Caco-2 (cell line): ENCODE measurements at places on chromosomes 4 and X. TPM values are rescaled to one million over a fixed set of nuclear protein-coding genes. Genes with fewer than 3 reads are reported as not detected.
A peak's percentile ranks its signal among the peaks of the same experiment; 100 is the strongest.

DNA sequence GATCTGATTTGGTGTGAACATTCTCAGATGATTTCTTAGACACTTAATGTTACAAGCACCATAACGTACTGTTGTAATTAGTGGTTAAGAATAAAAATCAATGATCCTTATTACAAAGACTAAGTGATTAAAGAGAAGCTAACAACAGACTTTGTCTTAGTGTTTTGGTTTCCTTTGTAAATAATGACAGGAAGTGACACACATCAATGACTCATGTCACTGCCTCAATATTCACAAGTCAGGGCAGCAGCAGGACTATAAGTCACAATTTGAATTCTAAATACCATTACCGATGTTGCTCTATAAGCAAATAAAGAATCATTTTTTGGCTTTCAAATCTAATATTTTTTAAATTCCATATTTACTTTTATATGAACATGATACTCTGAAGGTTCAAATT is 115.8 kb upstream of the FAT4 start:
- no peak for DNase-seq
- H3K27ac ChIP-seq: no peak overlapping the region

PAGE2B gene
- not detected in 2 replicates for total RNA-seq

GRCh38 chr4:100805538-100805937 is 287.7 kb upstream of the EMCN start:
- H3K36me3 ChIP-seq: no peaks in the 10 kb centered on the region
- no peaks in the 10 kb centered on the region for H3K4me1 ChIP-seq
- no peak overlapping the region for H3K27ac ChIP-seq

DNA sequence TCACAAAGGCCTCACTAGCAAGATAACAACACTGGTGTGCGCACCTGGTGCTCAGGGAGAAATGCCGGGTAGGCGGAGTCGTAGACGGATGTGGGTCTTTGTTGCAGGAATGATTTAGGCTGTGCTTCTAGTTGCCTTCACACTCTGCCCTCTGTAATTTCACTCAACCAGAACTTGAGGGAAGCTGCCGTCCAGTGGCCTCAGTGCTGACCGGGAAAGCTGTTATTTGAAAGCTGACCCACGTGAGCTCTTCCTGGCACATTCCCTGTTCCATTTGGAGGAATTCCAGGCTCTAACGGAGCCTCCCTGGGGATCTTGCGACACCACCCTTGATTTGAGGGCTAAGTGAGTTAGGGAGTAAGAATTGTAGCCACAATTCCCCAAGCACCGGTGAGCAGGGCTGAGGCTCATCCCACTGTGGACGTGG is 15.9 kb downstream of the SH3TC1 start:
- H3K36me3 ChIP-seq: no peaks in the 10 kb centered on the region; the same call in 1 of the 2 replicates
- no peak overlapping the region for H3K27ac ChIP-seq
- DNase-seq: no peak
- no peak overlapping the region for H3K4me3 ChIP-seq

DNA sequence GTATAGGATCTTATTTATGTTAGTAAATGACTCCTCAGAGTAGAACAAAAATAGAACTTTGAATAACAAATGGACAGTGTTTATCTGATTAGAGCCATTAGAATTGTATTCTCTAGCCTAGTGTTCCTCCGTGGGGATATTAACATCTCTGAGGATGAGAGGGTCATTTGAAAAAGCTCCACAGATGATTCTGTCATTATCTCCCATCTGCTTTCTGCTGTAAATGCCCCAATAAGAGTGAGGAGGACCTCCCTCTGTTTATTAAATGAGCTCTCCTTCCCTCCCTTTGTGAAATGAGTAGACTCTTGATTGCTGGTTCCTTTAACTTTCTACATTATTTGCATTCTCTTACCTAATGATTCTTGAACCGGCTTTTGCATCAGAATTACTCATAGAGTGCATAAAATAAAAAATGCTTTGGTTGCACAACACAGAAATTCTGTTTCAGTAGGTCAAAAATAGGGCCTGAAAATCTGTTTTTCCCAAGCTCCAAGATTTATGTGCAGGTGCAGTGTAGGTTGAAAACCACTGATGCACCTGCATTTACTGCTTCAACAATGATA is 18.0 kb downstream of the GC start:
- H3K4me3 ChIP-seq: no peak overlapping the region
- no peaks in the 10 kb centered on the region for H3K36me3 ChIP-seq
- H3K4me1 ChIP-seq: no peaks in the 10 kb centered on the region
- no peaks in the 10 kb centered on the region for H3K27me3 ChIP-seq
- no peak for DNase-seq

GRCh38 chrX:135521405-135522131 is 1.1 kb downstream of the INTS6L start:
- peak overlapping the region; percentile 54 for H3K27ac ChIP-seq
- peak overlapping the region; percentile 52 for H3K4me3 ChIP-seq
- H3K36me3 ChIP-seq: no peaks in the 10 kb centered on the region
- peak; percentile 80 for DNase-seq
- no peaks in the 10 kb centered on the region for H3K27me3 ChIP-seq
- no peaks in the 10 kb centered on the region for H3K4me1 ChIP-seq

MAB21L2 gene
- not detected in 2 replicates for total RNA-seq

DNA sequence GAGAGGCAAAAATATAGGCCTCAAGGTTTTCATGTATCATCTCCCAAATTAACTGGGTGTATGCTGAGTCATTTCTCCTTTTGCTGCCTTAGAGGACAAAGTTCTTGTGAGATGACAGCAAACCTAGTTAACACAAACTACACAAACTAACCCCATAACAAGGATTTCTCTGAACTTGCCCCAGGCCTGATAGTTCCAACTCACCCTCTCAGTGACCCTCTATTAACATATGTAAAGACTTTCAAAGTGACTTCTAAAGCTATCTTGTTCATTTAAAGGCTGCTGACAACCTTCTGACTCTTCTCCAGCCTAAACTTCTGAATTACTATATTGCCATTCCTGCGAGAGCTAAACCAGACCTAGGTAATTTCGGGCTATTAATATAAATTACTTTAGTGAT is 43.2 kb upstream of the CCDC149 start:
- H3K27ac ChIP-seq: no peak overlapping the region
- no peaks in the 10 kb centered on the region for H3K4me1 ChIP-seq
- no peak for DNase-seq
- H3K27me3 ChIP-seq: no peaks in the 10 kb centered on the region
- H3K36me3 ChIP-seq: no peaks in the 10 kb centered on the region

DNA sequence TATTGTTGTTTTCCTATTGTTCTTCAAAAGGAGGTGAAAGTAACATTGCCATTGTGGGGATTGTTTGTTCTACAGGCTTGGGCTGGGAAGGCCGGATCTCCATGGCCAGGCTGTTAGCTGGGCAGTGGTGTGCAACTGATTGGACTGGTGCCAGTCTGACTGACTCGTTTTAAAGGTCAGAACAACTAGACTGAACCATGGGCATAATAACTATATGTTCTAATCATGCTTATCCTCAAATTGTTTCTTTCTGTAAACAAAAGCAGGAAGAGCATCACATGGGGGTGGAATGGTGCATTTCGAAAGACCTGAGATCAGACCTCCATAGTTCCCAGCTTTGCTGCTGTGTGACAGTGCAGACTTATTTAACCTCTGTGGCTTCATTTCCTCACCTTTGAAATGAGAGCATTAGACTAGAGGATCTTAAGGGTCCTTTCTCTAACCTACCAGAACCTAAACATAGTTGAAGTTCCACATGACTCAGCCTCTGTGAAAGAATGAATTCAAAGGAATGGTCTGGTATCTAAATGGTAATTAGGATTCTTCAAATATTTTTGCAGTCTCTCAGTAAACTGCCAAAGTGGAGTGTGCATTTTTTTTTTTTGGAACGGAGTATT is 66.7 kb upstream of the PGRMC2 start:
- H3K36me3 ChIP-seq: no peaks in the 10 kb centered on the region
- H3K4me1 ChIP-seq: peaks cover 72% of the 10 kb centered on the region
- H3K27ac ChIP-seq: peak overlapping the region; percentile 69

DNA sequence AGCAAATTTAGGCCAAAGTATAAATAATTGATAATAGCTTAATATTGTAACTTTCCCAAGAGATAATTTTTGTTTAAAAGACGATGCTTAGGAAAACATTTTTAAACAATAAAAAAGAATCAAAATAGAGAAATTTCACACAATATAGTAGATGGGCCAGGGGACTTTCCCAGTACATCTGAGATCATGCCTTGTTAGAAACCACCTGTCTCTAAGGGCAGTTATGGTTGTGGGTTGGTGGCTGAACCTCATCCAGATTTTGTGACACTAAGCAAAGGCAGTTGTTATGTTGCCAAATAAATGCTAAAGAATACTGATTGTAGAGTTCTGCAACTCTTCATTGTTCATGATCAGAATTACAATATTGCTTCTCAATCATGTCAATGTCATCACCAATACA is 270.6 kb downstream of the BANK1 start:
- H3K36me3 ChIP-seq: no peaks in the 10 kb centered on the region
- no peaks in the 10 kb centered on the region for H3K27me3 ChIP-seq
- no peak overlapping the region for H3K4me3 ChIP-seq
- no peak overlapping the region for H3K27ac ChIP-seq
- no peaks in the 10 kb centered on the region for H3K4me1 ChIP-seq
- no peak for DNase-seq

GRCh38 chr4:32022071-32022470 is 1301.9 kb downstream of the PCDH7 start:
- H3K4me1 ChIP-seq: peaks cover 40% of the 10 kb centered on the region
- H3K27me3 ChIP-seq: no peaks in the 10 kb centered on the region
- DNase-seq: no peak
- no peak overlapping the region for H3K4me3 ChIP-seq
- H3K27ac ChIP-seq: peak overlapping the region; percentile 62

GRCh38 chrX:109632906-109633504 is 8.0 kb upstream of the KCNE5 start:
- no peaks in the 10 kb centered on the region for H3K27me3 ChIP-seq
- H3K27ac ChIP-seq: no peak overlapping the region
- H3K36me3 ChIP-seq: no peaks in the 10 kb centered on the region
- no peaks in the 10 kb centered on the region for H3K4me1 ChIP-seq
- DNase-seq: no peak
- H3K4me3 ChIP-seq: no peak overlapping the region

PPID gene
- 50.9 and 57.2 TPM in 2 replicates for total RNA-seq

ZNF157 gene
- not detected in 2 replicates for total RNA-seq

DNA sequence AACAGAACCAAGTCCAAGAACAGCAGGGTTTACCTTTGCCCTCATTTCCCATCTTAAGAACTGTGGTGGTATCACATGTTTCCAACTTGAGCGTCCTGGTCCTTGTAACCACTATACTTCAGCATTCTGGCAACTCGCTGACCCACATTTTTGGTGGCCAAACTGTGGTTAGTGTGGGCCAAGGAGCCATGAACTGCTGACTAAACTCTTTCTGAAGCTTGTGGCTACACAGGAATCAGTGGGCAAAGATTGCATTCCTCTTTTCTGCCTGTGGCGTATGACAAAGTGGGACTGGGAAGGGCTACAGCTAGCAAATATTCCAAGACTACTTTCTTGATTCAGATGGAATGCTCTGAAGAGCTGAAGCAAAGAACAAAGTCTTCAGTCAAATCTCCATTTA is 106.3 kb upstream of the MID1 start:
- H3K27ac ChIP-seq: no peak overlapping the region
- H3K4me3 ChIP-seq: no peak overlapping the region
- H3K36me3 ChIP-seq: no peaks in the 10 kb centered on the region
- H3K4me1 ChIP-seq: no peaks in the 10 kb centered on the region
- no peaks in the 10 kb centered on the region for H3K27me3 ChIP-seq

CPZ gene
- total RNA-seq: 5.2 and 7.7 TPM in 2 replicates

- no peak overlapping the region for H3K4me3 ChIP-seq
- no peaks in the 10 kb centered on the region for H3K27me3 ChIP-seq
- H3K27ac ChIP-seq: no peak overlapping the region
These were observed 7.5 kb downstream of the WDR1 start for GRCh38 chr4:10108818-10109783.

GYG2 gene
- 44.0 and 50.4 TPM in 2 replicates for total RNA-seq

- no peaks in the 10 kb centered on the region for H3K27me3 ChIP-seq
- no peak for DNase-seq
- no peak overlapping the region for H3K4me3 ChIP-seq
- H3K36me3 ChIP-seq: no peaks in the 10 kb centered on the region
These were observed 26.8 kb upstream of the CLDN24 start for GRCh38 chr4:183348706-183349659.

KLKB1 gene
- not detected in 2 replicates for total RNA-seq

- no peaks in the 10 kb centered on the region for H3K4me1 ChIP-seq
- H3K36me3 ChIP-seq: no peaks in the 10 kb centered on the region
- DNase-seq: no peak
- H3K27me3 ChIP-seq: no peaks in the 10 kb centered on the region
- no peak overlapping the region for H3K27ac ChIP-seq
These were observed 608.4 kb downstream of the ANKRD50 start for GRCh38 chr4:124104101-124104500.

- no peaks in the 10 kb centered on the region for H3K27me3 ChIP-seq
- no peak overlapping the region for H3K4me3 ChIP-seq
- H3K27ac ChIP-seq: no peak overlapping the region
- DNase-seq: no peak
- H3K36me3 ChIP-seq: no peaks in the 10 kb centered on the region
These were observed 35.3 kb downstream of the ADRA2C start for GRCh38 chr4:3801521-3801920.

GRCh38 chrX:20656721-20657120 is 390.0 kb upstream of the RPS6KA3 start:
- no peaks in the 10 kb centered on the region for H3K36me3 ChIP-seq
- no peaks in the 10 kb centered on the region for H3K4me1 ChIP-seq
- H3K27me3 ChIP-seq: no peaks in the 10 kb centered on the region
- DNase-seq: no peak
- no peak overlapping the region for H3K4me3 ChIP-seq

DNA sequence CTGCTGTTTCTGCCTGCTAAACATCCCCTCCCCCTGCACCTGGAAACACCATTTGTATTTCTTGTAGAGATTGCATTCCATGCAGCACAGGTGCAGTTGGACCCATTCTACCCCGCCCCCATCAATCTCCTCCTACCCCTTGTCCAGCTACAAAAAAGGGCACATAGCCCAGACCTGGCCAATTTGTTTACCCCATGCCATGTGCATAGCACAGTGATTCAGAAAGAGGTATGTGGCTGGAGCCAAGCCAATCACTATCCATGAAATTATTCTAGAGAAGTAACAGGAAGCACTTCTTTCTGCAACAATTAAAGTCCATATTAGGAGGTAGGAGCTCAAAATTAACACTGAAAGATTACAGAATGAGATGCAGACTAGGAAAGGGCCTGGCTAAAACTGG is 20.2 kb upstream of the TMEM184C start:
- no peaks in the 10 kb centered on the region for H3K36me3 ChIP-seq
- no peak overlapping the region for H3K27ac ChIP-seq
- no peaks in the 10 kb centered on the region for H3K4me1 ChIP-seq
- DNase-seq: no peak
- no peaks in the 10 kb centered on the region for H3K27me3 ChIP-seq

GAGE13 gene
- total RNA-seq: not detected in 2 replicates

- H3K4me1 ChIP-seq: peaks cover 50% of the 10 kb centered on the region
- no peaks in the 10 kb centered on the region for H3K27me3 ChIP-seq
- peaks cover 1% of the 10 kb centered on the region; the same call in 1 of the 2 replicates for H3K36me3 ChIP-seq
- no peak overlapping the region for H3K4me3 ChIP-seq
- H3K27ac ChIP-seq: no peak overlapping the region
These were observed 5.8 kb downstream of the TIGD2 start for GRCh38 chr4:89117115-89117514.

- DNase-seq: peak; percentile 67
- no peak overlapping the region for H3K4me3 ChIP-seq
- H3K4me1 ChIP-seq: peaks cover 46% of the 10 kb centered on the region
These were observed 47.4 kb downstream of the CCSER1 start for GRCh38 chr4:90174621-90175023.

GC gene
- not detected in 2 replicates for total RNA-seq
